Choroid plexus epithelial cell (primary cell): ENCODE measurements at places on chromosomes 5 and 9.

DNA sequence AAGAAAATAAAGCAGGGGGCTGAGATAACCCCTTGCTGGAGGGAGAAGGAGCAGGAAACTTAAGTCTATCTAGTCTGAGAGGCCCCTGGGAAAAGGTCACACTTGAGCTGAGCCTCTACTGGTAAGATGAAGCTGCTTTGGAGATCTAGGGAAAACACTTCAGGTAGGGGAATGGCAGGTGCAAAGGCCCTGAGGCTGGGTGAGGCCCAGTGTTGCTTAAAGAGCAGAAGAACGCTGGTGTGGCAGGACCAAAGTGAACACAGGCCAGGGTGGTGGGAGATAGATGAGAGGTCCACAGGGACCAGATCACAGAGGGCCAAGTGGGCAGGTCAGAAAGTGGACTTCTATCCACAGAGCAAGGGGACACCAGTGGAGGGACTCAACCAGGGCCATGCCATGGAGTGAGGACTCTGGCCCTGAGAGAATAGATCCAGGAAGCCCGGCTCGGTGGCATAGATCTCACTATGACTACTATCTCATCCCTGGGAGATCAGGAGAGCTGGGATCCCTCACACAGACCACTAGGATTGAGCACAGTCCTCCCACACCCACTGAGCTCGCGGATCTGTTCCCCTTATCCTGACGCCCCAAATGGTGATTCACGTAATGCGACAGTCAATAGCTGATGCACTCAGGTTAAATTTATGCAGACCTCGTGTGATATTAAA, 17.6 kb upstream of the NEURL1B start:
- no peak for DNase-seq

DNA sequence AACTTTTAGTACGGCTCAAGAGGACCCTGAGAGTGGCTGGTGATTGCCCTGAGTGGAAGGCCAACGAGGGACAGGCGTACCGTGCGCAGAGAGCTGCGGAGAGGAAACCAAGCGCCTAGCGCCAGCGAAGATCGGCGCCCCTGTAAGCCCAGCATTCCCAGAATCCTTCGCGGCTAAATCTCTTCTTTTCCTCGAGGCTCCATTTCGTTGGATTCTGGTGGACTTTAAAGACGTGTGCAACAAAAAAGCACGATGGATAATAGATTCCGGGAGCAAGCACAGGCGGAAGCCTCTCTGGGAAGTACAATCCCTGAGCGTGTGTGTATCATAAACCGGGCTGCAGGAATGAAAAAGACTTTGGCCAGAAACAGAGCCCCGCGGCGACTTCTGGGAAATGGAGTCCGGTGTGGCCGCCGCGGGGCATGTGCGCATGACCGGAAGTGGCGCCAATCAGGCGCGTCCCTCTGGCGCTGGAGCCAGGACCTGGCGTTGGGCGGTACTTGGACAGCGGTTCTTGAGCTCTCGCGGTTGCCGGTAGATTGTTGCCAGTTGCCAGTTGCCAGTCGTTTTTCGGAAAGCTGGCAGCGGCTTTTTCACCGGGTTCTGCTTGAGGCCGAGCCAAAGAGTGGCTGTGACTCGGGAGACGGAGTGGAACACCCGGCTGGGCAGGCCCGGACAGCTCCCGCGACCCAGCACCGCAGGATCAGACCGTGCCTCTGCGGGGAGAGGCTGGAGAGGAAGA, at the start of gene ZNF79:
Gene ZNF79 (plus strand): TSS at position 449 of the 742 bp plus-strand sequence. CDS start 406 bp downstream, outside the sequence.
- DNase-seq: peak; percentile 95

DNA sequence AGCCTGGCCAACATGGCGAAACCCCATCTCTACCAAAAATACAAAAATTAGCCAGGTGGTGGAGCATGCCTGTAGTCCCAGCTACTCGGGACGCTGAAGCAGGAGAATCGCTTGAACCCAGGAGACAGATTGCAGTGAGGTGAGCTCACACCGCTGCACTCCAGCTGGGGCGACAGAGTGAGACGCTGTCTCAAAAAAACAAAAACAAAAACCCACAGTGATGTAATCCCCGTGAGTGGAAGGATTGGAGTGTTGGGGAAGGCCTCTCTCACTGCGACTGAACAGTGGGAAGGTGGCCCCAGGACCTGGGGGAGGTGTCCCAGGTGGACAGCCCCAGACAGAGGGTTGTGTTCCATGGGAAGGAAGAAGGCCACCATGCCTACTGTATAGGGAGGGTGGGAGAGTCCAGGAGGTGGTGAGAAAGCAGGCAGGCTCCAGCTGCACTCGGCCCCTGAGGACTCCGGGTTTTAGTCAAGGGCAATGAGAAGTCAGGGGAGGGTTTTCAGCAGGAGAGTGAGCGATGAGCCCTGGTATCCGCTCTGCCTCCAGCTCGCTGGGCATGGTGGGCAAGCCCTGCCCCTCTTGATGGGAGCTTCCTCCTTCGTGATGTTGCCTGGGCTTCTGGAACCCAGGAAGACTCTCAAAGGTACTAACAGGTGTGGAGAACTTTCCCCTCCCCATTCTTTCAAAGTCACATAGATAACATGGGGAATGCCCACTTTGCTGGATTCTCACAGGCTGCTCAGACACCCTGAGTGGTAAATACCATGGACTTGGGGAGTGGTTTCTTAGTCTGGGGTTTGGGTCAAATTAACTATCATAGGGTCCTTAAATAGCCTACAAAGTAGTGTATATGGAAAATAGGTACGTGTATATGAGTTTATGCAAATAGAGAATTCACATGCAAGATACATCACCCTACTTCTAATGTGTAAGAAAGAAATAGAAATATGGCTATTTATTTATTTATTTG, 74.7 kb downstream of the PPARGC1B start:
- peak; percentile 55 for DNase-seq

GRCh38 chr9:77375956-77376532, 198.7 kb downstream of the VPS13A start:
- peak; percentile 65 for DNase-seq

- DNase-seq: peak; percentile 57
Observed at GRCh38 chr9:83981126-83981871, 694 bp downstream of the RMI1 start.

GRCh38 chr5:156021866-156022265, 305.1 kb upstream of the SGCD start:
- no peak for DNase-seq

DNA sequence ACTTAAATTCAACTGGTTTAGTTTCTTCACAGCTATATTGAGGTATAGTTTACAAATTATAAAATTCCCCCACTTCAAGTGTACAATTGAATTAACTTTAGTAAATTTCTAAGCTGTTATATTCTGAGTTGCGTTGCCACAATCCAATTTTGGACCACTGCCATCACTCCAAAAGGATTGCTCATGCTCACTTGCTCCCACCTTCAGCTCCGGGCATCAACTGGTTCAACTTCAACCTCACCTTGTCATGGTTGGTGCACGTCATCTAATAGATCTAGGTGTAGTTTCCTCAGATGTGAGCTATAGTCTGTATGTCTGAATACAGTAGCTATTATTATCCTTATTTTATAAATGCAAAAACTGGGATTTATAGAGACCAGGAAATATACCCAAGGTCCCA, 942.5 kb upstream of the WWC1 start:
- no peak for DNase-seq

GRCh38 chr9:135269912-135270830, 182.7 kb downstream of the OLFM1 start:
- DNase-seq: no peak
